ENCODE measurements at places on chromosomes 6 and 20.
A peak's percentile ranks its signal among the peaks of the same experiment; 100 is the strongest.

DNA sequence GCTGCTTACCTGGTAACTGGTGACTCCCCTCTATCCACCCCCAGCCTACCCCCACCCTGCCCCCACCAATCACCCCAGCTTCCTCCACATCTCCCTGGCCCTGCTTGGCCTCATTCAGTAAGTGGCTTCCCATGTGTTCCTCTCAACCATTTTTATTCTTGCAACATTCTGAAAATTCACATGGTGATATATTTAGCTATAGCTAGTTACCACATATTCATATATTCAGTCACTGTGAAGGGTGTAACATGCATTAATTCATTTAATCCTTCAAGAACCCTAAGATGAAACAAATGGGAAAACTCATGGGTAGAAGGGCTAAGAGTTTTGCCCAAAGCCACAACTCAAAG lies 95.4 kb upstream of the CEP85L start:
- DNase-seq, result no peak

DNA sequence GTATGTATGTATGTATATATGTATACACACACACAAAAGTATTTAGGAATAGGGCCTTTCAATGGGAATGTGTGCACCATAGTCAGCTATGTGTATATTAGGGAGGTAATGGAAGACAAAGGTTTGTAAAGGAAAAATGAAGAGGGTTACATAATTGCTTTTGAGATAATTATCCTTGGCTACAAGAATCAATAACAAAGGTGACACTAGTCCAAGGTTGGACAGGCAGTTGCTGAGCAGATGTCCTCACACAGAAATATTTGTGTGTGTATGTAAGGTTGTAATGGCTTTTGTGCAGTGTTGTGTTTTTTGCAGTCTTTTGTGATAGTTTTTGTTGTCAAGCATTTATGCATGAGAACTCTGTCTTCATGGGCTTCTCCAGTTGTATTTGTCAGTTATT lies 157.9 kb upstream of the MARCKS start:
- DNase-seq, result no peak

DNA sequence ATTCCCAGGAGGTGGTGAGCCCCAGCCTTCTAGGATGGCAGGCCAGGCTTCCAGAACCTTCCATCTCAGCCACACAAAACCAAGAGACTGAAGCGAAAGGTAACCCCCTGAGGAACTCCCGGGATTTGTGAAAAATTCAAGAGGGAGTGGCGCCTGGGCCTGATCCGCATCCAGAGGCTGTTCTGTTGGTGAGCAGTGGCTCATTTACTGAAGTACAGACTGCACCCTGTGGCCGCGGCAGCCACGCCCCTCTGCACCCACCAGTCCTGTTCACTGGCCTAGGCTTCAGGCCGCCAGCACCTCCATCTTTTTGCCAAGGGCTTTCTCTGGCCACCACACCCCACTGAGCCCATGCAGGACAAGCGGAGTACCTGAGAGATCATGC lies 79.1 kb upstream of the PTPN1 start:
- DNase-seq, result no peak

DNA sequence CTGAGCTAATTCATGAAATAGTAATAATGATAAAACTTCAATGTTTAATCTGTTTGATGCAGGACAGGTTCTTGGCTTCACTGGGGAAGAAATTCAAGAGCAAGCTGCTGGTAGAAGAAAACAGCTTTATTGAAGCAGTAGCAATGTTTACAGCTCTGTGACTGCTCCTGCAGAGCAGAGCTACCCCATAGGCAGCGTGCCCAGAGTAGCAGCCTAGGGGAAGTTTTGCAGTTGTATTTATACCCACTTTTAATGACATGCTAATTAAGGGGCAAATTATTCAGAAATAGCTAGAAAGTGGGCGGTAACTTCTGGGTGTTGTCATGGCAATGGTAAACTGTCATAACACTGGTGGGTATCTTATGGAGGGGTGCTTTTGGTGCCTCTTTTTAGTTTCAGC lies 518.0 kb downstream of the RFPL4B start:
- no peak for DNase-seq

DNA sequence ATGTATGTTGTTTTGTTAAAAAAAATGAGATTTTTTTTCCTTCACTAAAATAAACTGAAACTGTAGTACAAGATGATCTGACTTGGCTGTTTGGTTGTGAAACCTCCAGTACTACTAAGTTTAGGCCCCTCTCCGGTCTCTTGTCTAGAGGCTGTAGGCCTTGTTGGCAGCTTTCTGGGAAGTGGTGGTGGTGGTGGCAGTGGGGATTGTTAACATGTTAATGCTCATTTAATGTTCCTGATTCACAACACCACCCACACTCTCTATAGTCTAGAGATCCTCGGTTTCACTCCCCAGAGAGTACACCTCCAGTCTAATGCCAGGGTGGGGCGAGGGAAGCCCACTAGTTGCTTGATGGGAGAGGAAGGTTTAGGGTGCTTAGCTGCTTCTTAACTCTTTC lies 24.1 kb downstream of the STK4 start:
- DNase-seq, result peak; percentile 2

- no peak for DNase-seq
Measured at GRCh38 chr6:158506601-158507000, 53.3 kb upstream of the TMEM181 start.

DNA sequence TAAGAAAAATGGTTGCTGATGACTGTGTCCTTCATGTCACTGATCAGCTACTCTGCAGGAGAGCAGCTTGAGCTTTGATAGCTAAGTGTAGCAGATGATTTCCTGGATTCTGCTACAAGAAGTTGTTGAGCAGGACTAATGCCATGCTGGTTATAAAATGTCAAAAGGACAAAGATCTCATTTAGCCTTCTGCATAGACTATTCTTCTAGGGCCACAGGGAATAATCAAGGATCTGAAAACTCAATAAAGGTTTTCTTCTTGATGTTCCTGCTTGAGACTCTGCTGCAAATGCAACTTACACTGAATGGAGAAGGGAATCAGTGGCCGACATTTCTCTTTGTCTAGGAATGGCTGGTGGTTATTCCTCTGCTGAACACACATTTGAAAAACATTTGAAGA lies 360.3 kb upstream of the PTCHD4 start:
- DNase-seq, result no peak

DNA sequence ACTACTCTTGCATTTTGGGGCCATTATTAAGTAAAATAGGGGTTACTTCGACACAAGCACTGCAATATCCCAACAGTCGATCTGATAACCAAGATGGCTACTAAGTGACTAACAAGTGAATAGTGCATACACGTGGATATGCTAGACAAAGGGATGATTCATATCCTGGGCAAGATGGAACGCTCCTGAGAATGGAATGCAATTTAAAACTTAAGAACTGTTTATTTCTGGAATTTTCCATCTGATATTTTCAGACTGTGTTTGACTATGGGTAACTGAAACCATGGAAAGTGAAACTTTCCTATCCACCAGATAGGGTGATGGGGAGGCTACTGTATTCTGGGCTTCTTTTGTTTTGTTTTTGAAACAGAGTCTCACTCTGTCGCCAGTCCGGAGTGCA lies 66.5 kb downstream of the ILRUN start:
- DNase-seq, result no peak

GRCh38 chr6:37589941-37590340 lies 90.2 kb upstream of the CCDC167 start:
- no peak for DNase-seq

DNA sequence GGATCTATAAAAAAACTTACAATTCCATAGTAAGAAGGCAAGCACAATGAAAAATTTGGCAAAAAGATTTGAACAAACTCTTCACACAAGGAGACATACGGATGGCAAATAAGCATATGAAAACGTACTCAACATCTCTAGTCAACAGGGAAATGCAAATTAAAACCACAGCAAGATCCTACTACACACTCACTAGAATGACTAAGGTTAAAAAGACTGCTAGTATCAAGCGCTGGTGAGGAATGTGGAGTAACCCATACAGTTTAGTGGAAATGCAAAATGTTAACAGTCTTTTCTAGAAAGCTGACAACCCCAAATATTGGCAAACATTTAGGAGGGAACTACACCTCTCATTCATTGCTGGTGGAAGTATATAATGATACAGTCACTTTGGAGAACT lies 175.9 kb upstream of the SGK1 start:
- DNase-seq, result no peak

DNA sequence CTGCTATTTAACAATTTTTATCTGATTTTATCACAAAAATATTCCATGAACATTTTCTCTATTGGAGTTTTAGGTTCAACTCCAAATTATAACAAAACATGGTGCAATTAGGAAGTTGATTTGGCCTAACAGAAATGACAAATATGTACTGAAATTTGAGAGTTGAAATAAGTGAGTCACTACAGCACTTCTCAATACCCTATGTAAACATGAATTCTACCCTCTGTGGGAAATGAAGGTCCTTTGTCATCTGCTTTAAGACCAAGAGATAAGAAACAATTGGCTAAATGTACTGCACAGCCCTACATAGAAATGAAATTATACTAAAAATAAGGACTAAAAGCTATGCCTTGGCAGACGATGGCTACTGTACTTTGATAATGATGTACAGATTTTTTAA lies 86.2 kb upstream of the BEND6 start:
- DNase-seq, result no peak

DNA sequence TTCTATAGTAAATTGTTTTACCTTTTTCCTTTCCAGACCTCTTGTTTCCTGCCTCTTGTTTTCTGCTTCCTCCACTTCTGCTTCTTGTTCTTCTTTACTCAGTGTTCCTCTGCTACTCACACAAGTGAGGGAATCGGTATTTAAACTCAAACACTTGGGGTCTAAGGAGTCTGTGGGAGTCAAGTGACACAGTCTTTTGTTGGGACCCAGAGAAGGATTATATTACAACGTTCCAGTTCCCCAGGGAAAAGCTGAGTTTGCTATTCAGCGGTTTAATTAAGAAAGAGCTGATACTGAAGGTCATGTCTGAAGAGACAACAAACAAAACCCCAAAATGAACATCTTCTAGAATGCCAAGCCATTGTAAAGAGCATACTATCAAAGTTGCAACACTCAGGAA lies 107.8 kb upstream of the CITED2 start:
- DNase-seq, result no peak

DNA sequence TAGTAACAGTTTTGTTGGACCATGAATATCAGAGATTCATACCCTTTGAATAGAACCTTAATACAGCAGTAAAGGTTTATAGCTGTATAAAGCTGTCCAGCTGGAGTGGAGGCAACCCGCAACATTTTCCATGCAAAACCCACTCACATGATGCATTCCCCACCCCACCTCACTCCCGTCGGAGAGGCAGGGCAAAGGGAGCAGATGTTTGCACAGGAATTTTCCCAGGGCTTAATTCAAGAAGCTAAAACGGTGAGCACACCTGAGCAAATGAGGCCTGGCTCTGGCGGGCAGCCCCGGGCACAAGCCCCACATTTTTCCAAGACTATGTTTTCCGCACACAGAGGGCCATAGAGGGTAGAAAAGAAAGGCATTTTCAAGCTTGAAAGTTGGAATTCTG lies 191.7 kb downstream of the FOXC1 start:
- DNase-seq, result no peak

DNA sequence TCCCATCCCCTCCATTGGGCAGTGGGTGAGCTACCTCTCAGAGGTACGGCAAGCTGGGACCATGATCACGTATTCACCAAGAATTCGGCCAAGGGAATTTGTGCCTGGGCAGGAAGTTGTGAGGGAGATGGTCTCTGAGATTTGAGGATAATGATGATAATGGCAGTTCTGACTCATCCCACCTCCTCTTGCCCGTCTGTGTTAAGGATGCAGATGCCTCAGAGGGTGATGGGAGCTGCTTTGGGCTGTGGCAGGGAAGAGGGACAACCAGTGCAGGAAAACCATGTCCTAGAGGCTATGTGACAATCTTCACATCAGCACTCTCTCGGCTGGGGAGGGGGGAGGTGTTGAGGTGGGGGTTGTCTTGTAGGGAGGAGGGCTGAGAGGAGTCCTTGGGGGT lies 4.3 kb downstream of the TGM6 start:
- no peak for DNase-seq

DNA sequence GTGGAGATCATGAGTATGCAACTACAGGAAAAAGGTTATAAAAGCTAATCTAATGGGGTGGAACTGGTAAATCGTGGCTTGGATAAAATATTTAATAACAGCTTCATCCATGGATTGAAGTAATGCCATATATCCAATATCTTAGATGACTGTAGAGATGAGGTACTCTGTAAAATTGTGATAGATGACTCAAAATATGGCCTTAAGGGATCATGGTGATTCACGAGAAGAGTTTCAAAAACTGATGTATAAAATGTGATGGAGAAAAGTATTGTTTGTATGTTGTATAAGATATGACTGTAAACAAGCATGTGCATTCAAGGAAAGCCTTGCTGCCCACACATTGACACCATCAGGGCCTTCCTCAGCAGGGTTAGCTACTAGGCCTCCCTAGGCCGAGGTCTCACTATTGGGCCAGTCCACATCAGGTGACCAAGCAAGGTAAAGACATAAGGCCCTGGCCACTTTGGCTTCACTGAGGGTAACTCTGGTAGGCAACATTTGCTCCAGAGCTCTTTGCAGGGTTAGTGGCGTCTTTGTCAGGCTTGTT lies 17.7 kb upstream of the CCN6 start:
- no peak for DNase-seq

DNA sequence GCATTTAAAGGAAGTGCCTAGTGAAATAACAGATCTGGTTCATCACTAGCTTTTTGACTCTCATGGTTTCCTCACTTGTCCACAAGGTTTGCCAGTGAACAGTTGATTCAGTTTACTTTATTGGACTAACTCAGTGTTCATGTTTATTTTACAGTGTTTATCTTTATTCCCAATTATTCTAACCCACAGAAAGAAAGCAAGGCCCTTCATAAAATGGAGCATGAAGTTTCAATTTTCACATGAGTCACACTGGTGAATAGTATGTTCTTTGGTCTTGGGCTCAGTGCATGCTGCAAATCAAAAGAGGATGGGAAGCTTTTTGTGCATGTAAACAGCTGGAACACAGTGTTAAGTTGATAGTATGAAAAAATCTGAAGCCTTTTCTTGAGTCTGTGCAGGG lies 217.6 kb upstream of the HDDC2 start:
- no peak for DNase-seq

DNA sequence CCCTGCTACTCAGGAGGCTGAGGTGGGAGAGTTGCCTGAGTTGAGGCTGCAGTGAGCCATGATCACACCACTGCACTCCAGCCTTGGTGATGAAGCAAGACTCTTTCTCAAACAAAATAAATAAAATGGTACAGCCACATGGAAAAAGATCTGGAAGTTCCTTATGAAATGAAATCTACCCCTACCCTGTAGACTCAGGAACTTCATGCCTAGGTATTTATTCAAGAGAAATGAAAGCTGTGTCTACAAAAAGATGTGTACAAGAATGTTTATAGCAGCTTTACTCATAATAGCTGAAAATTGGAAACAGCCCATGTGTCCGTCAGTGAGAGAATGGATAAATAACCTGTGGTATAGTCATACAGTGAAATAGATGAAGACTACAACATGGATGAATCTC lies 15.2 kb upstream of the C6orf62 start:
- no peak for DNase-seq

- no peak for DNase-seq
Measured at GRCh38 chr20:46637427-46638133, 13.7 kb downstream of the SLC13A3 start.

GRCh38 chr20:62303340-62304226 lies 786 bp downstream of the ADRM1 start:
- DNase-seq, result no peak

GRCh38 chr6:109056661-109057060 lies 38.0 kb downstream of the SESN1 start:
- DNase-seq, result no peak

GRCh38 chr20:54084727-54085388 lies 14.5 kb upstream of the BCAS1 start:
- DNase-seq, result no peak

GRCh38 chr6:110495949-110496348 lies 19.5 kb upstream of the SLC22A16 start:
- no peak for DNase-seq

- DNase-seq, result no peak
Measured at GRCh38 chr20:9677100-9677623, 161.7 kb downstream of the PAK5 start.
